ENCODE measurements at places on chromosomes 4 and X. TPM values are rescaled to one million over a fixed set of nuclear protein-coding genes. Genes with fewer than 3 reads are reported as not detected.

NPY5R gene
- 0.24 TPM for polyA plus RNA-seq

BEND4 gene
- 0.30 TPM for polyA plus RNA-seq

TBC1D9 gene
- polyA plus RNA-seq: 27.0 TPM

TCEANC gene
- 4.5 TPM for polyA plus RNA-seq

MGST2 gene
- 50.9 TPM for polyA plus RNA-seq

RADX gene
- 3.4 TPM for polyA plus RNA-seq

ADH7 gene
- not detected for polyA plus RNA-seq

PAGE1 gene
- not detected for polyA plus RNA-seq

VCX3A gene
- not detected for polyA plus RNA-seq

CD38 gene
- 2.3 TPM for polyA plus RNA-seq

FOXR2 gene
- polyA plus RNA-seq: not detected

SLC4A4 gene
- 9.1 TPM for polyA plus RNA-seq

ACOT9 gene
- 58.6 TPM for polyA plus RNA-seq

ADH1C gene
- polyA plus RNA-seq: 11.4 TPM

COX7B2 gene
- not detected for polyA plus RNA-seq

Data from muscle of arm (tissue), 14 donors.